ENCODE measurements at places on chromosomes 16 and 17. TPM values are rescaled to one million over a fixed set of nuclear protein-coding genes. Genes with fewer than 3 reads are reported as not detected.

MYH13 gene
- total RNA-seq = not detected

CDRT15L2 gene
- total RNA-seq = not detected

- H3K27me3 ChIP-seq = peaks cover 44% of the 10 kb centered on the region
- peaks cover 1% of the 10 kb centered on the region for H3K4me1 ChIP-seq
- no peaks in the 10 kb centered on the region for H3K36me3 ChIP-seq
These were observed 72.2 kb upstream of the CREBBP start for GRCh38 chr16:3952737-3953131.

HID1 gene
- total RNA-seq = not detected

GRCh38 chr16:78154729-78155461 is 55.4 kb downstream of the WWOX start:
- no peak for DNase-seq
- no peaks in the 10 kb centered on the region for H3K4me1 ChIP-seq
- no peaks in the 10 kb centered on the region for H3K27me3 ChIP-seq
- H3K36me3 ChIP-seq = no peaks in the 10 kb centered on the region
- no peak overlapping the region for H3K4me3 ChIP-seq

- peak; percentile 94 for DNase-seq
- peaks cover 45% of the 10 kb centered on the region for H3K27me3 ChIP-seq
- no peaks in the 10 kb centered on the region for H3K36me3 ChIP-seq
- peak within 1 kb of the TSS; percentile 97 for H3K4me3 ChIP-seq
These were observed at the start of gene SLC43A2 for GRCh38 chr17:1627982-1628855. Gene SLC43A2 (minus strand): TSS chr17:1628834. CDS start chr17:1627874, 960 bp downstream.

- H3K27me3 ChIP-seq = peaks cover 3% of the 10 kb centered on the region
- no peak for DNase-seq
- no peak overlapping the region for H3K27ac ChIP-seq
These were observed 2.5 kb upstream of the LITAF start for GRCh38 chr16:11589198-11589550.
